CD4-positive, alpha-beta T cell treated with Interleukin-6 at 100 ng/mL for 8 hours (primary cell): ENCODE measurements at places on chromosomes 1 and 21.
A peak's percentile ranks its signal among the peaks of the same experiment; 100 is the strongest.

DNA sequence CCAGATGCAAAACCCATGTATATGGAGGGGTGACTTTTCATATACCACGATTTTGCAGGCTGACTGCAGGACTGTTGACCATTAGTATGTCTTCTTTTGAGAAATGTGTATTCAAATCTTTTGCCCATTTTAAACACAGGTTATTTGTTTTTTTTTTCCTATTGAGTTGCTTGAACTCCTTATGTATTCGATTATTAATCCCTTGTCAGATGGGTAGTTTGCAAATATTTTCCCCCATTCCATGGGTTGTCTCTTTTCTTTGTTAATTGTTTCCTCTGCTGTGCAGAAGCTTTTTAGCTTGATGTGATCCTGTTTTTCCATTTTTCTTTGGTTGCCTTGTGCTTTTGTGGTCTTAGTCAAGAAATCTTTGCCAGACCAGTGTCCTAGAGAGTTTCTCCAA lies 24.6 kb upstream of the KLF17 start:
- no peak for DNase-seq

GRCh38 chr1:62882201-62883104 lies 98.5 kb downstream of the ATG4C start:
- no peak for DNase-seq

- DNase-seq: no peak
Observed at GRCh38 chr1:146039844-146040194, 18.3 kb upstream of the HJV start.

GRCh38 chr1:168472223-168472622 lies 71.6 kb downstream of the XCL2 start:
- no peak for DNase-seq

- no peak for DNase-seq
Observed at GRCh38 chr1:199002661-199003060, 363.8 kb downstream of the PTPRC start.

DNA sequence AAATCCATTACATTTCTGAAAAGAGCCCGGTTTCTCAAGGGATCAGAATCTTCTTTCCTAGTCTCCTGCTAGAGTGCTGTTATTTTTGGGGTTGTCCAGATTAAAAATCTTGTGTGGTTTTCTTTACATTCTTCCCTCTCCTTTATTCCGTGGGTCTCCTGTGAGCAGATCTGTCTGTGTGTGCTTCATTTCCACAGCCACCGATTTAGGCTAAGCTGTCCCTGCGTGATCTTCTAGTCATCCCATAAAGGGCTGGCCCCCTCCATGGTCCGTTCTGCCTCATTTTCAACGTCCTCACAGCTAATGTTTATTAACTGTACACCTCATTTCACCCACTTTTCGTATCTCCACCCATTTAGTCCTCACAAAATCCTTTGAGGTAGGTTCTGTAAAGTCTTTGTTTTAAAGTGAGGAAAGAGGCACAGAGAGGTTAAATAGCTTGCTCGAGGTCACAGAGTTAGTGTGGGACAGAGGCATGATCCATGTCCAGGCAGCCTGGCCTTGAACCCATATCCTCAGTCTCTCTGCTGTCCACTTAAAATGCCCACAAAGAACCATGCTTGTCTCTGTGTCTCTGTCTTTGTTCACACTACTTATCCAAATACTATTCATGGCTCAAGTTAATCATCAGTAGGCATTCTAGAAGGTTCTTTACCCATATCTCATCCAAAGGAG lies 38.2 kb upstream of the KIF1B start:
- DNase-seq: no peak

- DNase-seq: no peak
Observed at GRCh38 chr1:53259932-53260331, 21.6 kb upstream of the MAGOH start.

GRCh38 chr1:89728381-89728780 lies 92.5 kb upstream of the LRRC8D start:
- DNase-seq: no peak

GRCh38 chr1:42692911-42693310 lies 10.7 kb downstream of the YBX1 start:
- no peak for DNase-seq

- DNase-seq: no peak
Observed at GRCh38 chr1:184574588-184574987, 180.1 kb downstream of the EDEM3 start.

GRCh38 chr1:229139331-229140118 lies 131.4 kb upstream of the RAB4A start:
- peak; percentile 12 for DNase-seq

- no peak for DNase-seq
Observed at GRCh38 chr21:28336314-28336713, 656.4 kb downstream of the LTN1 start.

DNA sequence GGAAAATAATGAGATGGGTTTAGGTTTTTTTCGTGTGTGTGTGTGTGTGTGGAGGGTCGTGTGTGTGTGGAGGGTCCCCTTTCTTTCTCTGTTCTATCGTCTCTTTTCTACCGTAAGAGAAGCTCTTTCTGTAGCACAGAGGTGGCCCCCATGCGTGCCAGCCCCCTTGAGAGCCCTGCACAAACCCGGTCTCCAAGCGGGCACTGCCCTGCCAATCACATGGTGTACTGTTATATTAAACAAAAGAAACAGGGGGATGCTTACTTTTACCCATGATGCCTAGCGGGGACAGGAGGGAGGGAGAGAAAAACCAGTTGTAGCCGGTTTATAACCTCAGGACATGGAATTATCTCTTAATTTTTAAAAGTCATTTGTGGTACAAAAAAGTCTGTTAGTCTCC lies 41.0 kb downstream of the GATAD2B start:
- no peak for DNase-seq

DNA sequence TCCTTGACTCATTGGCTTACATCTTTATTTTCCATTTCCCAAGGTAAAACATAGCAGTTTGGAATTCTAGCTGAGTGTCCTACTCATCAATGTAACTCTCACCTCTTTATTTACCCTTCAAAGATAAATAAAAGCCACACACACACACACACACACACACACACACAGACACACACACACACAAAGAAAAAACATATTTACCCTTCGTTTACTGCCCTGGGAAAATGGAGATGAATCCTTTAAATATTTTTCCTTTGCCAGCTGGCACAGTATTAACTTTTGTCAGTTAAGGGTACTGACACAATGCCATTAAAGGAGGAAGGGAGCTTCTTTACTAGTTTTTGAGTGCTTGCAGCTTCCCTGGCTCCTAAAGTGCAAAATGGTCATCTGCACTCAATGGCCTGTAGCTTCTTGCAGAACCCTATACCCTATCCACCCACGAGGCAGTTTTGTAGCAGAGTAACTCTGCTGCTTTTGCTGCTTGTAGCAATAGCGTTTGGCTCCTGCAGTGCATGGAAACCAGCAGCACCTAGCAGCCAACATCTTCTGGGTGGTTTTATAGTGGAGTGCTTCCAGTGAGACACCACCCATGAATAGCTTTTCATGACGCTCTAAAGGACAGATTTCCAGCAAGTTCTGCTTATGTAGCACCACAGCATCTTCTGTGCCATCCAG lies 103.7 kb downstream of the HS2ST1 start:
- no peak for DNase-seq

DNA sequence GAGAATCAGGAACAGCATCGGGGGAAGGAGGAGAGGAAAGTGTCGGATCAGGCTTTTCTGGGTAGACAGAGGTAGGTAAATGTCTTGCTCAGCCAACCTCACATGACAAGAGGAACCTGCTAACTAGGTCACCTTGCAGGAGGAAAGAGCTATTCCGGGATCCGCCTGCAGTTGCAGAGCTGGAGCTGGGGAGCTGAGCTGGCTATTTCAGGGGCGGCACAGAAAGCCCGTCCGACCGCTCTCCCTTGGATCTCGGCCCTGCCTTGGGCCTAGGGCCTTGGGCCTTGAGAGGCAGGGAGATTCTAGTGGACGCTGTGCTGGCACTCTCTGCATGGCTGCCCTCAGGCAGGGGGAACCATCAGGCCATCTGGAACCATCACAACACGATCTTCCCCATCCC lies 56.5 kb upstream of the CTPS1 start:
- DNase-seq: no peak

DNA sequence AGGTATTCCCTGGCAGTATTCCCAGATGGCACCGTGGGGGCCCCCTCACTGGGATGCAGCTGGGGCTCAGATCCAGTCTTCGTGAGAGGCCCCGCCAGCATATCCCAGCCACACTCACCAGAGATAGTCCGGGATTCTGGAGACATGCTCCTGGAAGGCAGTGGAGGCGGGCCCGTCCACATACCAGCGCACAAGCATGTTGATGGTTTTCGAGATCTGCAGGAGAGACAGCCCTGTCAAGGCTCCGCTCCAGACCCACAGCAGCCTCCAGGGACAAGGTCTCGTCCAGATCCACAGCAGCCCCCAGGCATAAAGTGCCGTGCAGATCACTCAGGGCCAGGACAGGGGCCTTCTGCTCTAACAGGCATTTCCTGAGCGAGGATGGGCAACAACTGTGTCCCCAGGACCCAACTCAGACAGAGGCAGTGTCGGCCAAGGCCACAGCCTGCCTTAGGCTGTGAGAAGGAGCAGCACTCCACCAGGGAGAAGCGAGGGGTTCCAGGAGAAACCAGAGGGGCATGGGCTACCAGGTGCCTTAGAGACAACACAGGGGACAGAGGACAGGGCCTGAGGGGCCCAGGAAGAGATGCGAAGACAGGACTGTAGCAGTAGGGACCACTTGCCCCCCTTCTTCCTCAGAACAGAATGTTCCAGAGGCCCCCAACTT lies 14.8 kb downstream of the LSS start:
- DNase-seq: no peak

- DNase-seq: no peak
Observed at GRCh38 chr1:156012051-156012817, 8.5 kb downstream of the SSR2 start.

DNA sequence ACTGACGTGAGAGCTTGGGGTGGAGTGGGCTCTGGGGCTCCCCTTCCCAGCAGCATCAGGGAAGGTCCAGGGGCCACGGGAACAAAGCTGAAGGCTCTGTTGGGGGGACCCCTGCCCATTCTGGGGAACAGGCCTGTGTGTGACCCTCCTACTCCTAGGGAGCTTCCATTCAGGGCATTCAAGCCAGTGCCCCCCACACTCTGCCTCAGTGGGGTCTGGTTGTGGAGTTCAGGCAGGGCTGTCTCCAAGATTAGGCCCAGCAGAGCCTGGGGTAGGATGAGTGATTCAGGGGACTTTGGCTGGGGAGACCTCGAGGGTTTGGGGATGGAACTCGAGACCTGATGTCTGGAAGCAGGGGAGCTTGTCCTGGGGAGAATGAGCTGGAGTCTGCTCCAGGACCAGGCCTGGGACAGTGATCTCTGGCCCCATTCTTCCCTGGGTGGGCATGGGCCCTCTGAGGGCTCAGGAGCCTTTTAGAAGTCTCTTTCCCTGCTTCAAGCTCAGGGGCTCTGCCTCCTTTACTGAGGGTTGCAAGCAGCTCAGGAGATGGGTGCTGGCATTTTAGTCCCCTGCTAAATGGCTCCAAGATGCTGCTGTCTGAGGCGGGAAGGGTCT lies 81.7 kb downstream of the PTPRU start:
- no peak for DNase-seq

GRCh38 chr1:101108111-101108500 lies 82.5 kb upstream of the DPH5 start:
- DNase-seq: no peak

DNA sequence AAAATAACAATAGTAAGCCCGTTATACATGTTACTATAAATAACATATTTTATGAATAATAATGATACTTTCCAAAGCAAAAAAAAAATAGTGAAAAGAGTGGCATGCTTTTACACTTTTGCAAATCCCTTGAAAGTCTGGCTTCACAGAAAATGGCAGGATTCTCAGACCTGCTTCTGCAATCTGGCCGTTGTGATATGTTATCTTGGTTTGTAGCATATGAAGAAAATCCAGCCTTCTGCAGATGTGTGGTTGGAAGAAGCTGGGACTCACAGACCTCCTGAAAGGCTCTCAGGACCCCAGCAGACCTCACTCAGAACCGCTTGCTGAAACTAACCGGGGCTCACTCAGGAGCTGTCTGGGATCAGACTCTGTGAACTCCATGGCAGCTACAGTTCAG lies 256.0 kb upstream of the TMEM51 start:
- DNase-seq: no peak

DNA sequence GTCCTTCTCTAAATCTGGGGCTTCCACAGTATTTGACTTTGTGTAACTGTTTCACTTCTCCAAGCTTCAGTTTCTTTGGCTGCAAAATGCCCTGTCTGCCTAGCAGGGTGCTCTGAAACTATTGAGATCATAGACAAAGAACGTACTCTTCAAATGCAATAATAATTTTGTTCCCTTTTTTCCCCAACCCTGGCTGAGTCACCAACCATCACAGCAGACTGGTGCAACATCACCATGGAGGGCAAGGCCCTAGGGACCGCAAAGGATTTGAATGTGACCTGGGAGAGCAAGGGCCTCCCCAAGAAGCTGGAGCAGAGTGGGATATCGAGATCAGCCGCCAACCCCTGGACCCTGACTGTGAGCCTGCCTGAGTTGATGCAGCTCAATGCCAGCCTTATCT lies 115.0 kb downstream of the FCRL5 start:
- DNase-seq: no peak

DNA sequence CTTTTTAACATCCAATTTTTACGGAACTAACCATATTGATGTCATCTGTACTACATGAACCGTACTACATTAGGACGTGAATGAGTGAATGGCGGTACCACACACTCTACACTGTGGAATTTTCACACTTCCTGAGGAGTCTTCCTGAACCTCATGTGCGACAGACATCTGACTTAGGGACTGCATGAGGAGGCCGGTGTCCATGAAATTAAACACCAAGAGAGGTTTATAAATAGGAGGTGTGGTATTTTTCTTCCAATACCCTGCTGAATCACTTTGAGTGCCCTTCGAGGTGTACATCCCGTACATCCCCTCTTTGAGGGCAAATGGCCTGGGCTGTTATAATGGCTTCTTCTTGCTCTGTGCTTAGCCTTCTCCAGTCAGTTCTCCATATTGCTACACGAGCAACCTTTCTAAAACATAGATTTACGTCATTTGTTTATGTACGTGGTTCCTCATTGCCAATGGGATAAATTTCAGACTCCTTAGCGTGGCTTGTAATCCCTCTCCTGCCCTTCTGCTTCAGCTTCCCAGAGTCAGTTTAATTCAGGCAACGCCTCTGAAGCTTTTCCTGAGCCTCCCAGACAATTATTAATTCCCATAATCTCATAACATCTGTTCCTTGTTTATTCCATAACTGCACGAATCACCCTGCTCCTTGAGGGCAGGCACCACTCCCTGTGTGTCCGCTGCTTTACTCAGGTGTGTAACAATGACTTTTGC lies 9.4 kb downstream of the ST3GAL3 start:
- no peak for DNase-seq

GRCh38 chr1:236516929-236517704 lies 6.7 kb upstream of the LGALS8 start:
- DNase-seq: peak; percentile 62

DNA sequence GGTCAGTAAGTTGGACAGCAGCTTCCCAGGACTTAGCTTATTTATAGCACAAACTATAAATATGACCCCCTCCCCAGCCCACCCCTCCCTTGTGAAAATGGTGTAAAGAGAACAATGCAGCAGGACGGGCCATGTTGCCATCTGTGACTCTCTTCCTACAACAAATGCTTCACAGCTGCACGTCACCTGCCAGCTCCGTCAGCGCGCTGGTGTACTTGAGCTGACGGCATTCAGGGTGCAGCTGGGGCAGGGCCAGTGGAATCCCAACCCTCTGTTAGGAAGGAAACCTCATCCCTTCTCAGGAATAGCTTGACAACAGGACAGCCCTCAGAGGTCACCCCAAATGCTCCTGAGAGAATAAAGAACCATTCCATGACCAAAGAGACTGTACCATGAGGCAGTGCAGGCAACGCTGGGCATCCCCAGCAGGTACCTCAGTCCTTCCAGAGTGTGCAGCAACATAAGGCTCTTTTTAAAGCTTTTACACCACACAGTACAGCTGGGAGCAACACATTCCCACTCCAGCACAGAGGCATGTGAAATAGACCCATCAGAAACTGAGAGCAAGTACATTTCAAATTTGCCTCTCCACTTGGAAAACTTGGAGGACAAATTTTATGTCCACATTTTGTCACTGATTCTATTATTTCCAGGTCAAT lies 85.0 kb downstream of the ATP1A1 start:
- no peak for DNase-seq
